ENCODE measurements at places on chromosomes 4 and X.

DNA sequence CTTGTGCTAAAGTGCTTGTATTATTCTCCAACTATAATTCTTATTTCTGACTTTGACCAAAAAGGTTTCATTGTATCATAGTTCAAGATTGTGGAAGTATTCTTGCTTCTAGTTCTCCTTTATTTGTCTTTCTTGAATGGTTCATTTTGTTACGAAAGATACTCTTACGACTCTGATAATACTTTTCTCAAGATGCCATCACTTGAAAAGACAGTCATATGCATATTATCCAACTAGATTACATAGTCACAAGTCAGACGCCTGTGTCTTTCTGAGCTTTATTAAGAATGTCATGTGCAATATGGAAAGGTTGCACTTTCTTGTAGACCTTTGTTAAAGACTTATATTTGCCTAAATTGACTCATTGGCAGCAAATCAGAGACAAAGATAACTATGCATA, 71.4 kb upstream of the HPGD start:
- no peak for DNase-seq

GRCh38 chrX:148500423-148501385, at the start of gene AFF2:
AFF2 (plus strand) TSS chrX:148500617; CDS start chrX:148501098, 481 bp downstream.
- DNase-seq = peak; percentile 71

DNA sequence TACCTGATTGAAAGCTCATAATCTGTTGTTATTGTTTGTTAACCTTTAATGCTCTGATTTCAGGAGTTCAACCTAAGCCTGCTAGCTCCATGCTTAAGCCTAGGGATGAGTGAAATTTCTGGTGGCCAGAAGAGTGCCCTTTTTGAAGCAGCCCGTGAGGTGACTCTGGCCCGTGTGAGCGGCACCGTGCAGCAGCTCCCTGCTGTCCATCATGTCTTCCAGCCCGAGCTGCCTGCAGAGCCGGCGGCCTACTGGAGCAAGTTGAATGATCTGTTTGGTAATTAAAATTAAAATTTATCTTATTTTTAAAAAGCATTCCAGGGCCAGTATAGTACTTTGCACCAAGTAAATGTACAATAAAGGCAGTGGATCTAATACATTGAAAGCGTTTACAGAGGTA, 37.1 kb upstream of the MSANTD1 start:
- no peak for DNase-seq

DNA sequence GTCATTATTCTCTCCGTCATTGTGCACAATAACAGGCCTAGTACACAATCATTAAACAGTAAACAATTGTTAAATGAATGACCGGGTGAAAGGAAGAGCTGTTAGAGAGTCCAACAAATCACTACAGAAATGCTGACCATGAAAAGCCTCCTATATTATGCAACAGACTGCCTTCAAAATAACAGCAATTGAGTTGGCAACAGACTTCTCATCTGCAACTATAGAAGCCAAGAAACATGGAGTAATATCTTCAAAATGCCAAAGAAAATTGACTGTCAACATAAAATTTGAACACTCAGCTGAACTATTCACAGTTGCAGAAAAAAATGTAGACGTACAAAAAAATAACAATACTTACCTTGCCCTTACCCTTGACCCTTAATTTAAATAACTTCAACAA, 26.2 kb downstream of the CHRNA9 start:
- no peak for DNase-seq

DNA sequence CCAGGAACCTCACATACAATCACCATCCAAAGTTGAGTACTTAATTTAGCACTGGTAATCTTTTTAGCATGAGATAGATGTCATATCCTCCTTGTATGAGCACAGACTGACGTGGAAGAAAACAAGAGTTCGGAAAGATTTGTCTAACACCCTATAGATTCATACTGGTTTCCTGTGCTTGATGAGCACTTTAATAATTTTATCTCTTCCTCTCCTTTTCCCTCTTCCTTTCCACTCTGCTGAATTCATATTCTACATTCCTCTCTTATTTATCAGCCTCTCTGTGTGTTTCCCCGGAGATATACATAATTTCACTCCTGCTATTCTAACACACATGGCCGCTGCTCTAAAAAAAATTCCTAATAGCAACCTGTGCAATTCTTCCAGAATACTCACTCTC, 273.9 kb downstream of the AFF2 start:
- no peak for DNase-seq

GRCh38 chr4:41178372-41179370, 35.7 kb downstream of the APBB2 start:
- no peak for DNase-seq

DNA sequence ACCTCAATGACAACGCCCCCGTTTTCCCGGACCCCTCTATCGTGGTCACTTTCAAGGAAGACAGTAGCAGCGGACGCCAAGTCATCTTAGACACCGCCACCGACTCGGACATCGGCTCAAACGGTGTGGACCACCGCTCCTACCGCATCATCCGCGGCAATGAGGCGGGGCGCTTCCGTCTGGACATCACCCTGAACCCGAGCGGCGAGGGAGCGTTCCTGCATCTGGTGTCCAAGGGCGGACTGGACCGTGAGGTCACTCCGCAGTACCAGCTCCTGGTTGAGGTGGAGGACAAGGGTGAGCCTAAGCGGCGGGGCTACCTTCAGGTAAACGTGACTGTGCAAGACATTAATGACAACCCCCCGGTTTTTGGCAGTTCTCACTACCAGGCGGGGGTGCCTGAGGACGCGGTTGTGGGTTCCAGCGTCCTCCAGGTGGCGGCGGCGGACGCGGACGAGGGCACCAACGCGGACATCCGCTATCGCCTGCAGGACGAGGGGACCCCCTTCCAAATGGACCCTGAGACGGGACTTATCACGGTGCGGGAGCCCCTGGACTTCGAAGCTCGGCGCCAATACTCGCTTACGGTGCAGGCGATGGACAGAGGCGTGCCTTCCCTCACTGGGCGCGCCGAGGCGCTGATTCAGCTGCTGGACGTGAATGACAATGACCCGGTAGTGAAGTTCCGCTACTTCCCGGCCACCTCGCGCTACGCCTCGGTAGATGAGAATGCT, 2.2 kb downstream of the FAT4 start:
- DNase-seq = peak; percentile 66

GRCh38 chr4:107780665-107781064, 44.1 kb upstream of the SGMS2 start:
- peak; percentile 71 for DNase-seq

GRCh38 chr4:40992472-40993295, 221.7 kb downstream of the APBB2 start:
- DNase-seq = peak; percentile 86
